ENCODE measurements at places on chromosomes 12 and 14.

- DNase-seq: no peak
Measured at GRCh38 chr12:94495445-94496115, 35.9 kb upstream of the CEP83 start.

DNA sequence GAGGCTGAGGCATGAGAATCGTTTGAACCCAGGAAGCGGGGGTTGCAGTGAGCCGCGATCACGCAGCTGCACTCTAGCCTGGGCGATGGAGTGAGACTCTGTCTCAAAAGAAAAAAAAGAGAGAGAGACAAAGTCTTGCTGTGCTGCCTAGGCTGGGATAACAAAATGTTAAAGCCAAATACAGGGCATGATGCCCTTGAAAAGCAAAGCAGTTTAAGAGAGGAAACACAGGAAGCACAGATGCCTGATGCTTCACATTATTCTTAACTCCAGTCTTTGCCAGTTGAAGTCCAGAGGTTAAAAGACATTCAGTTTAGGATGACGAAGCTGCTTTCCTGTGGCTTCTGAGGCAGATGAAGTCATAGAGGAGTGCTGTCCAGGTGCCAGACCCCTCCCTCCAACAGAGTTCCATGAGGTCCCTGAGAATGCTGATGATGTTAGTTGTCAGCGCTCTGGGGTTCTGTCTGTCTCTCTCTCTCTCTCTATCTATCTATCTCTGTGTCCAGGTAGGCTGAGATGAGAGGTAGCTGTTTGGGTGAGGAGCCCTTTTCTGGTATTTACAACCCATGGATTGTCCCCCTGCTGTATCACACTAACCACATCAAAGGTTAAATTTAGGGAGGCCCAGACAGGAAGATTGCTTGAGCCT lies 4.9 kb upstream of the MRPL52 start:
- DNase-seq: peak; percentile 71

DNA sequence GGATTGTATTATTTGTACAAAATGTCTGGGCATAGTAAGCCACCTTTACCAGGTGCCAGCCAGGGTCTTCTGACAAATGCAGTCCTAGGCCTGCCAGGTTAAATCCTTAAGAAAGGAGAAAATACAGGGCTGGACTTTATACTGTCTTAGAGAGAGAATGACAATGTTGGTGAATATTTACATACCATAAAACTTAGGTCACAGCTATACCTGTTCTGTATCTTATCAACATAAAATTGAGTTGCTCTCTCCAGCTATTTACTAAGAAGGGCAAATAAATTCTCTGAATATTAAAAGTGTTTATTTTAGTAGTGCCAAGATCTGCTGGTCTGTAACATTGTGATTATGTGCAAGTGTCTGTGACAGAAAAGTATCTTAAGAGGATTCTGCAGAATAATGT lies 971.1 kb downstream of the AACS start:
- no peak for DNase-seq

- no peak for DNase-seq
Measured at GRCh38 chr14:64459405-64460136, 5.7 kb upstream of the AKAP5 start.

- DNase-seq: no peak
Measured at GRCh38 chr14:99190696-99191394, 81.2 kb downstream of the BCL11B start.

DNA sequence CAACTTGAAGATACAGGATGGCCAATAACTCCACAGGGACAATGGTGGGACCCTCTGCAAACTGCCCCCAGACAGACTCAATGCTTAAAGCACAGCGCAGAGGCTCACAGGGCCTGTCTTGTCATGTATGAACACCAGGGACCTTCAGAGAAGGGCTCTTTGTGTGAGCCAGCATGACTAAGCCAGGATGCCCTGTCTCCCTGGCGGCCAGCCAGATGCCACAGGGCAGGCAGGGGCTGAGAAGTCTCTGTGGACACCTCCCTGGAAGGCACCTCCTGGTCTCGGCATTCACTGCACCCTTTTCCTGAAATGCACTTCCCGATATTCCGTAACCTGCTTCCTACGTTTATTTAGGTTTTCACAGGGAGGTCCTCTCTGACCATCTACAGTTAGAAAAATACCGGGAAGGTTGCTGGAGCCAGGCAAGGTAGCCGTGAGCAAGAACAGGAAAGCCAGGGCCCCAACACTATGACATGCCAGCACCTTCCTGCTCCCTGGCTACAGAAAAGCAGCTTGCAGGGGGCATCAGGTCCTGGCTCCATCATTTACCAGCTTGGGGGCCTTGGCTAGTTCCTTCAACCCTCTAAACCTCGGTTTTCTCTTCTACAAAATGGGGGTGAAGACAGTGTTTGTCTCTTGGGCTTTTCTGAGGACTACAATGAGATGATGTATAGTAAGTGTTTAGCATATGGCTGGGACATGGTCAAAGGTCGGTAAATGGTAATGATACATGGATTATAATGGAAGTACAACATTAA lies 65.0 kb downstream of the PITPNM2 start:
- DNase-seq: peak; percentile 57

- DNase-seq: no peak
Measured at GRCh38 chr12:112904571-112904970, 2.2 kb upstream of the OAS1 start.

- DNase-seq: no peak
Measured at GRCh38 chr14:74500417-74501134, 7.0 kb downstream of the ISCA2 start.

DNA sequence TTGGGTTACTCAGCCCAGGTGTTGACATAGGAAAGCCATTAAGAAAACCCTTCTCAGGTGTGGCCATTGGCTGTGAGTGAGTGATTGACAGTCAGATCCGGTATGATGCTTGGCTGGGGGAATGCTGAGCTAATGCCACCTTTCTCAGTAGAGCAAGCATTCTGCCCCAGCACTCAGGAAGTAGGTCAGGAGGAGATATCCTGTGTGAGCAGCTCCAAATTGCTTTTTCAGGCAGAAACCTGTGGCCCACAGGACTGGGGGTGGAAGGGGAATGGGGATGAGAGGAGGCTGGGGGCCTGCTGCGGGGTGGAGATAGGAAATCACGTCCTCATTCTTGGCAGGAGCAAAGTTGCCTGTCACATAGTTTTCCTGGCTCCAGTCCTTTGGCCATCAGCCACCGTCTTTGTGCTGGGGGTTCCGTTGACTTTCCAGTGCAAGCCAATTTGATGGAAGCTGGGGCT lies 55.7 kb downstream of the NINJ2 start:
- DNase-seq: no peak

GRCh38 chr12:46371718-46372543 lies 642 bp downstream of the SLC38A2 start:
- DNase-seq: no peak

GRCh38 chr12:18684430-18684829 lies 53.4 kb downstream of the PLCZ1 start:
- no peak for DNase-seq

- DNase-seq: no peak
Measured at GRCh38 chr12:108560321-108560721, 652 bp downstream of the SART3 start.

DNA sequence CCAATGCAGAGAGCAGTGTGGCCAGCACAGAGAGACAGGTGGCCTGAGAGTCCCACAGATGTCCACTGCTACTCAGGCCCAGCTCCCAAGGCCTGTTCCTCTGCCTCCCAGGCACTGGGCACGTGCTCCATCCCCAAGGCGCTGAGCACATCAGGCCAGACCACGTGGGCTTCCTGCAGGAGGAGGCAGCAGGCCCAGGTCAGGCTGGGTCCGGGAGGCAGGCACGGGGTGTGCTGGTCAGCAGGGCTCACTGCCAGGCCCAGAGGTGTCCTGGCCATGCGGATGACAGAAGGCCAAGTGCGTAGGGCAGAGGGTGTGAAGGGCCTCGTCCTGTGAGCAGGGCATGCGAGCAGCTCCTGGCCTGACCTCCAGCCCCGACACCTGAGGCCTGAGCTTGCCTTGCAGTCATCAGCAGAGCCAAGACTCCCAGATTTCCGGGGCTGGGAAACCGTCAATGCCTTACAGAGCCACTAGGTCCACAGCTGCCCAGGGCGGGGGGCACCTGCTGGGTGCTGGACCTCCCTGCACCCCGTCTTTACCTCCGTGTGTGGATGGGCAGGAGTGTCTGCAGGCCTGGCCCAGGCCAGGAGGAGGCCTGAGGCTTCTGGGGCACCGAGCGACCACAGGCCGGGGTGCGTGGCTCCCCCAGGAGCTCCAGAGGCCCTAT lies 14.9 kb downstream of the TRMT61A start:
- DNase-seq: no peak

- no peak for DNase-seq
Measured at GRCh38 chr12:113155646-113156045, 6.1 kb downstream of the CFAP73 start.

- DNase-seq: no peak
Measured at GRCh38 chr12:94062796-94063635, 85.4 kb upstream of the PLXNC1 start.

GRCh38 chr14:30874120-30874998 lies at the start of gene COCH:
Gene COCH, plus strand, starts transcription at chr14:30874559. Its CDS starts 380 bp downstream, at chr14:30874939.
- no peak for DNase-seq

GRCh38 chr12:120361506-120362208 lies 7.3 kb downstream of the MSI1 start:
- no peak for DNase-seq

GRCh38 chr12:32025906-32026305 lies 66.7 kb downstream of the RESF1 start:
- no peak for DNase-seq

DNA sequence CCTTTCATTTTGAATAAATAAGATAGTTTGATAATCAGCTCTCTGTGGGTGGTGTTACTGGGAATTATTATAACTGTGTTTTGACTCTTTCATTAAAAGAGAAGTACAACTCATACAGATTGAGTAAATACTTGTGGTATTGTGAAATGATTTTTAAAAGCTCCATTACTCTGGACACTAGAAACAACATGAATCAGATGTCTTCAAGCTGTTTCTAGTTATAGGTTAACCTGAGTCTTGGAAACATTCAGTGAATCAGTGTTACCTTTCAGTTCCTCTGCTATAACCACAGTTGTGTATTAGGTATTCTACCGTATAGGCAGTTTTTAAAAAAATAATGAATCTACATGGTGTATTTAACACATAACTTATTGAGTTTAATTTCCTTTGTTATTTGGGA lies 128.4 kb upstream of the SSTR1 start:
- no peak for DNase-seq

- DNase-seq: no peak
Measured at GRCh38 chr14:56888274-56888673, 78.0 kb upstream of the OTX2 start.

Measured in GDM1 (cell line).